Stimulated activated CD8-positive, alpha-beta memory T cell treated with anti-CD3 and anti-CD28 coated beads, Interleukin-4, amount 100 ng/mL, for 48 hours (primary cell): ENCODE measurements at places on chromosomes 13 and 19.

DNA sequence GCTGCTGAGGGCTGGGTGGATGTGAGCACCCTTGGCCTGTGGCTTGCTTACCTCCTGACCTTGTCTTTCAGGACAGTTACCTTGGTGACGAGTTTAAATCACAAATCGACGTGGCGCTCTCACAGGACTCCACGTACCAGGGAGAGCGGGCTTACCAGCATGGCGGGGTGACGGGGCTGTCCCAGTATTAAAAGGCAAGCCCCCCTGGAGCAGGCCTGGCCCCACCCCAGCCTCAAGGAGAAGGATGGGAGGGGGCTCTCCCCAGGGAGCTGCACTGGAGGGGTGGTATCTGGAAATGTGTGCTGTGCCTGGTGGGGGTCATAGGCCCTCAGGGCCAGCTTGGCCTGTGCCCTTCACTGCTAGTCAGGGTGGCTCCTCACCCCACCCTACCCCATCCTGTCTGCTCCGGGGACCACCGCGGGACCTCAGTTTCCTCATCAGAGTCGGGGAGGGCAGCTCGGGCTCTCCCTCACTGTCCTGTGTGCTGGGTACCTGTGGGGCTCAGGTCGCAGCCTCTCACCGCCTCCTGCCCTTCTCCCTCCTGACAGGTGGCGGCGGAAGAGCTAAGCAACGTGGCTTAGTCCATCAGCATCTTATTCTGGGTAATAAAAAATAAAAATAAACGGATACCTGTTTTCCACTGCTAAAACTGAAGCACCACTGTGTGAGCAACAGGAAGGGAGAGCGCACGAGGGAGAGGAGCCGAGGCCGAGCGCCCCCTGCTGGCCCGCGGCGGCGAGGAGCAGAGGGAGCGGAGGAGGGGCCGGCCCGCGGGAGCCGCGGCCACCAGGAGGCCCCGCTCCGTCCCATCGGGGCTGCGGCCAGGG is 29.8 kb downstream of the CERS1 start:
- DNase-seq, result peak; percentile 78

- DNase-seq, result no peak
Measured at GRCh38 chr13:102233566-102234208, 168.2 kb downstream of the FGF14 start.

DNA sequence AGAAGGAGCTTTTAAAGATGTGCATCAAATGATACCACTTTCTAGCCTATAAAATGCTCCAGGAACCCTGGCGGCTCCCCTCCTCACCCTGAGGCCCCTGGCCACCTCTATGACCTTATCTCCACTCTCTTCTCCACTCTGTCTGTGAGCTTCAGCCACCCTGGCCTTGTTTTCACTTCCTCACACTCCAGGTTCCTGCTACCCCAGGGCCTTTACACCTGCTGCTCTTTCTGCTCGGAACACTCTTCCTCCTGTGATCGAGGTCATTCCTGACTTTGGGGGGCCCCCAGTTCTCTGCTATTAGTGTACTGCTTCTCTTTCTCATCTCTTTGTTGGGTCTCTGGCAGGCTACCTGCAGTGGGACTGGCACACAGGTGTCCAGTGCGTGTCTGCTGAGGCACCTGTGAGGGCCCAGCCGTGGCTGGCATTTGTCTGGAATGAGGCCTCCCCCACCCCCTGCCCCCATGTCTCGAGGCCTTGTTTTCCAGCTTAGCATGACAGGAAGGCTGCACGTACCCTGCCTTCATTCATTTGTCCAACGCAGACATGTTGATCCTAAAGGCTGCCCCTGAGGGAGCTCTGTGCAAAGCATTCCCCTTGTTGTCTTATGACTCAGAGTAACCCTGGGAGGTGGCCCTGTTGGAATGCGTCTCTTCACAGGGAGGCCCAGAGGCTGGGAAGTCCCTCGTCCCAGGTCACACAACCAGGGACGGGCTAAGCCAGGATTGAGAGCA is 2.3 kb downstream of the DDA1 start:
- DNase-seq, result no peak

DNA sequence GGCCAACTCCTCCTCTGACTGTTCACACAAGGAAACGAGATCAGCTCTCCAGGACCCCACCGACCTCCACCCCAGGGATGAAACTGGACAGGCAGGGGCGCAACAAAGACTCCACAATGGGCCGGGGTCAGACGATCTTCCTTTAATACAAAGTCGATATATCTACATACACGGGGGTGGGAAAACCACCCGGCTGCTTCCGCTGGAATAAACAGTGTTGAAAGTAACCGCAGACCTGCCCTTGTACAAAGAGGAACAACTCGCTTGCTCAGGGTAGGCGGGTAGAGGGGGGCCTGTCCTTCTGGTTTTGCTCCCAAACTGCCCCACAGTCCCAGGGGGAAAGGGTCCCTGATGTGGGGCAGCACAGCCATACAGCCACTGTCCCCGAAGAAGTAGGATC is 135.2 kb downstream of the PTPRS start:
- no peak for DNase-seq

DNA sequence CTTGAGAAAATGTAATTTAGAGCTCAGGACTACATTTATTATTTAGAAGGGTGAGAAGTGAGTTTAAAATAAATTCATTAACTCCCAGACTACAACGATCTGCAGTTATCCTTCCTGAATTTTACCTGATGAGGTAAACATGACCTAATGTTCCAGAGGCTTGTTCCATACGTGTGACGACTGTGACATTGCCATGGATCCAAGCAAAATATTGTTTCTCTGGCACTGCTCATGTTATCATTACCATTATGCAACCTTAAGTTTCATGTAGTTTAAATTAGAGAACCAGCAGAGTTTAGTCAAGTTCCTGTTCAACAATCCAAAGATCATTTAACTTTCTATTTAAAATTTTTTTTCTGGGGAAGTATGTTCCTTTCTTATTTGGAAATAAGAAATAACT is 279.6 kb downstream of the KLF5 start:
- DNase-seq, result no peak

GRCh38 chr13:113207460-113207859 is 1.0 kb downstream of the PCID2 start:
- no peak for DNase-seq

GRCh38 chr13:64992314-64992713 is 2237.8 kb downstream of the PCDH9 start:
- no peak for DNase-seq

GRCh38 chr19:10812196-10812595 is 23.8 kb downstream of the TMED1 start:
- DNase-seq, result no peak

DNA sequence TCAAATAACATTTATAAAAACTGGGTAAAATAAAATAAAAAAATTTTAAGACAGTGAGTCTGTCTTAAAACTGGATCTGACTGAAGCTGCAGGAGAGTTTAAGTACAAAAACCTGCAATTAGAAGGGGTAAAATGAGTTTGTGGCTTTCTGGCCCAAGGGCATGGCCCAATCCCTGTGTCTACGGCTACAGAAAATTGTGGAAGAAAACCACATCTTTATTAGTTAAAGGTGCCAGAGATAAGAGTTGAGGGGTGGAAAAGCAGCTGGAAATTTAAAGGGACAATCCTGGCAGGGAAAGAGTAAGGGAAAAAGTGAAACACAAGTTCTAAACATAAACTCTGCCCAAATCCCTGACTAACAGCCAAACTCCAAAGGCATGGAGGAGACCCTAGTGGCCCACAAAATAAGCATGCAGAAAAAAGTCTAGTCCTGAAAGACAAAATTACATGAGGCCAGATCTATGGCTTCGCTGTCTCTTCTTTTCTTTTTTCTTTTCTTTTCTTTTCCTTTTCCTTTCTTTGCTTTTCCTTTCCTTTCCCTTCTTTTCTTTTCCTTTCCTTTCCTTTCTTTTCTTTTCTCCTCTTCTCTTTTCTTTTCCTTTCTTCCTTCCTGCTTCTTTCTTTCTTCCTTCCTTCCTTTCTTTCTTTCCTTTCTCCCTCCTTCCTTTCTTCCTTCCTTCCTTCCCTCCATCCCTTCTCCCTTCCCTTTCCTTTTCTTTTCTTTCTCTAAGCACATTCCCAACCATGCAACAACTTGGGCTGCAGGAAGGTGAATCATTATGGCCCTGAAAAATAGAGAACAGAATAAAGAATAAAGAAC is 23.5 kb upstream of the DLEU7 start:
- DNase-seq, result no peak

DNA sequence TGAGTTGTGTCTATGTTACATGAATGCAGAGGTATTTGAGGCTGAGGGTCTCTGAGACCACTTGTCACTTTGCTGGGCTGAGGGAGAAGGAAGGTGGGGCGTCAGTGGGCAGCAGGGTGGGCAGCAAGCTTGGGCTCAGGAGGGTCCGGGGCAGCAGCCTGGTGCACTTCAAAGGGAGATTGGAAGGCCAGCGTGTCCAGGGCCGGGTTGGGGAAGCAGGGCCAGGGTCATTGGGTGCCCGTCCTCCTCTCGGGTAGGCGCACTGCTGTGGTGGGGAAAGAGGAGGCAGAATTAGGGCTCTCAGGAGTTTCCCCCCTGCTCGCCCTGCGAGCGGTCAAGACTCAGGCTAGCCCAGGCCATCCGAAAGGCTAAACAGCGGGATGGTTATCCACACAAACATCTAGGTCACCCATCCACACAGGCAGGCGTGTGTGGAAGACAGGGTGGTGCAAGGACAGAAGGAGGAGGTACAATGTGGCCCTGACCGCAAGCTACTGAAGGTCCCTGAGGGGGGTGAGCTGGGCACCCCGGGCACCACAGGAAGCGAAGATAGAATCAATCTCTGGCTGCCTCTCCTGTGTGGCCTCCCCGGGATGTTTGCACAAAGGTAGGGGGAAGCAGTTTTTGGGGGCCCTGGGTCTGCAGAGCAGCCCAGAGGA is 37.7 kb downstream of the MYO9B start:
- no peak for DNase-seq

- DNase-seq, result no peak
Measured at GRCh38 chr19:28960986-28961705, 251.8 kb downstream of the UQCRFS1 start.

GRCh38 chr13:78630511-78630910 is 27.2 kb upstream of the POU4F1 start:
- DNase-seq, result no peak

DNA sequence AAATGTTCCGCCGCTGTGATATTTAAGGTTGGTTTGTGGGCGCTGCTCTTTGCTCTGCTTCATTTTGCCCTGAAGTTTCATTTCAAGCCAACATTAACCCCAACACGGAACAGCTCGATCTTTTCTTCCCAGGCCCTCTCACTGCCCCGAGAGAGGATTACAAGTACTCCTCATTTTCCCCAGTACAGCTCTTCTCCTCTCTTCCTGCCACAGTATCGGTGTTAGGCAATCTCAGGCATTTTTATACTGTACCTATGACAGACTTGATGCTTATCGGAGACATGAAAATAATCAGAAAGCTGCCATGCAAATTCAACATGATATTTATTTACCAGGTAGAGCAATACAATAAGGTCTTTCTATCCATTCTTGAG is 1.3 kb upstream of the EDNRB start:
- no peak for DNase-seq

GRCh38 chr13:24244802-24245201 is 64.6 kb upstream of the C1QTNF9 start:
- no peak for DNase-seq

GRCh38 chr19:33558856-33559255 is 37.3 kb upstream of the PEPD start:
- no peak for DNase-seq
